ENCODE measurements at places on chromosomes 6 and 20.

GRCh38 chr6:134324141-134324540 is 6.2 kb upstream of the SGK1 start:
- no peak for DNase-seq

- peak; percentile 11 for DNase-seq
These were observed 19.0 kb upstream of the TLDC2 start for GRCh38 chr20:36856691-36857635.

GRCh38 chr20:44501448-44501847 is 20.4 kb downstream of the SERINC3 start:
- DNase-seq: no peak

DNA sequence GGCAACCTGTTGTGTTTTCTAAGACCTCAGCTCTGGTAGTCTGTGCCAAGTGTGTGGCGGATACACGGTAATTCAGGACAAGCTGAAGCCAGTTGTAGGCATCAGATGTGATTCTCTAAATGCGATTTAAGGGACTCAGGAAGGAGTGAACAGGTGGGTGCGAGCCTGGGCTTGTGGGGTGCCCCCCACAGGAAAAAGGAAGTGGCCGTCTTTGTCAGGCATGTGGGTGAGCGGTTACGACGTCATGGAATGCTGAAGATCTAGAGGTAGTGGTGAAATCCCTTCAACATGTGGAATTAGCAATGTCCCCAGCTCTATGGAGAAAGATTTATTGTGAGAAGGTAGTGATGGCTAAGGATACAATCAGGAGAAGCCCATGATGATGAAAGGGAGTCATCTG is 95.1 kb upstream of the EXOC2 start:
- no peak for DNase-seq

DNA sequence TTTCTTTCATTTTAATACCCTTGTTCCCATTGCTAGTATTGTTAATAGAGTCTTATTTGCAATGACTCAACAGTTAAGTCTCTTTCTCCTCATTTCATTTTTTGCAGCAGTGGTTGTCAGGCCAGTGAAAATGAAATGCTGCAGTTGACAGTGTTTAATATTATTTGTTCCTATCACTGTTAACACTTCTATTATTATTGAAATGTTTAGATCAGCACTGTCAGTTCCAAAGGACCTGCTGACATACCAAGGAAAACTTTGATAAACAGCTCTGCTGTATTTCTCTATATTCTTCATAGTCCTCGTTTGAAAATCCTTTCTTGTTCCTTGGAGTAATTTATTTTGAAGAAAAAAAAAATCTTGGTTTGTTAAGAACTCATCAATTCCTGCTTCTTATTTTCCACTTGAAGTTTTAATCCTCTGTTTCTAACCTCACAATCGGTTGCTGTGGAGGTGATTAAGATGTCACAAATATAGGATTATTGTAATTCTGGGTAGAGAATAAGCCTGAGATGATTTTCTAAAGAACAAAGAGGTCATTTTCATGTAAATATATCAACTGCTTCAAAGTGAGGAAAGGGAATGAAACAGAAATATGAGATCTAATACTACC is 1065.9 kb upstream of the CITED2 start:
- no peak for DNase-seq

GRCh38 chr6:109349419-109349987 is 32.8 kb downstream of the CD164 start:
- DNase-seq: no peak

GRCh38 chr6:150069706-150070105 is 785 bp upstream of the ULBP3 start:
- no peak for DNase-seq
